ENCODE measurements at places on chromosomes 6 and 20.

DNA sequence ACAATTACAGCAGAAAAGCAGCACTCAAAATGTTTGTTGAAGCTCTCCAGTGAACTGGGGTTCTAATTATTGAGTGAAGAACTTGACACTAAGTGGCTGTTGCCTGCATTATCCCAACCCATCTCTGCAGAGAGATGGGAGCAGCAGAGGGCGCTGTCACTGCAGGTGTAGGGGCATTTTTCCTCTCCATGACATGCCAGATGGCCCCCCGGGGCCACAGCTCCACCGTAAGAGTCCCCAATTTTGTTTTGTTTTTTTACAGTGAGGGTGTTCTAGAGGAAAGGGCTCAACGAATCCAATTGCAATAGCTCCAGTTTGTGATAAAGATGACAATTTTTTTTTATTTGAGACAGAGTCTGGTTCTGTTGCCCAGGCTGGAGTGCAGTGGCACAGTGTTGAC lies 1.9 kb upstream of the FUCA2 start:
- DNase-seq: no peak

DNA sequence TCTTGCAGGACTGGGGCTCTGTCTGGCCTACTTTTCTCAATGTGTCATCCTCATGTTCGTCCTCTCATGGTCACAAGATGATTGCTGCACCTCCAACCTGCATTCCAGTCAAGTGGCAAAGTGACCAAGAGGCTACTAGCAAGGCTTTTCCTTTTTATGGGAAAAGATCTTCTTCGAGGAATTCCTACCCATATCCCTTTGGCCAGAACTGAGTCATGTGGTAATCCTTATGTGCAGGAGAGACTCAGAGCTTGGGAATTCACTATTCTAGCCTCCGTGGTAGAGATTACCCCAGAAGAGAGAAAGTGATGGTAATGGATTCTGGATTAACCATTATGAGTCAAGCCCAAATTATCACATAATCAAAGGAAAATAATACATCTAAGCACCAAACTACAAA lies 162.7 kb downstream of the KCNQ5 start:
- DNase-seq: no peak

DNA sequence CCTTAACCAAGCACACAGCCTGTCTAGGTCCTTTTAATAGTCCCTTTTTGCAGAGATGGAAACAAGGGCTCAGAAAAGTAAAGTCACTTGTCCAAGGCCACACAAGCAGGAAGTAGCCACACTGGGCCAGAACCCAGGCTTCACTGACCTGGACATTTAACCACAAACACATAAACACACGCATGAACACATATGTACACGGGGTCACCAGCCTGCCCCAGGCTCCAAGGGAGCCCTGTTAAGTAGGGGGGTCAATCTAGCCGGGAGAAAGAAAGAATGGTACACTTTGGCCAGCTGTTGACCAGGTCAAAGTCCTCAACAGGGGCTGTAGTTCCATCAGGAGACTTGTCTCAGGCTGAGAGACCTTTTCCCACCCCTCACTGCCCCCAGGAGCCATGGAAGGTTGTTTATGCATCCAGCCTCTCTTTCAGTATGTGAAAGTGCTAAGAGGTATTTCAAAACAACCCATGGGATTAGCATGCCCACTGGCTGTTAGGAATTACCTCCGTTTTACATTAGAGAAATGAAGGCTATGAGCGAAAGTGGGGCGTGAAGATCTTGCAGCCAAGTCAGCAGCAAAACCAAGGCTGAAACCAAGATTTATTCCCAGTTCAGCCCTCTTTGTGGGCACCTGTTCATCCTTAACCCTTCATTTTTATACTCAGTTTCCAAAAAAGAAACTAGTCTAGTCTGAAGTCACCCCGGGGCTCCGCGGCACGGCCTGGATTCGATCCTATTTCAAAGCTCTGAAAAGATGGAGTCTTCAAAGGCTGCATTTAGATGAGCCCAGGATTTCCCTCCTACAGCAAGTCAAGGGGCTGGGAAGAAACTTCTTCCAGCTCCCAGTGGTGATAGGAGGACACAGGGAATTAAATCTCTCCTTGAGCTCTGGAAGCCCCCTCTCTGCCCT lies 9.8 kb downstream of the SDC4 start:
- no peak for DNase-seq

DNA sequence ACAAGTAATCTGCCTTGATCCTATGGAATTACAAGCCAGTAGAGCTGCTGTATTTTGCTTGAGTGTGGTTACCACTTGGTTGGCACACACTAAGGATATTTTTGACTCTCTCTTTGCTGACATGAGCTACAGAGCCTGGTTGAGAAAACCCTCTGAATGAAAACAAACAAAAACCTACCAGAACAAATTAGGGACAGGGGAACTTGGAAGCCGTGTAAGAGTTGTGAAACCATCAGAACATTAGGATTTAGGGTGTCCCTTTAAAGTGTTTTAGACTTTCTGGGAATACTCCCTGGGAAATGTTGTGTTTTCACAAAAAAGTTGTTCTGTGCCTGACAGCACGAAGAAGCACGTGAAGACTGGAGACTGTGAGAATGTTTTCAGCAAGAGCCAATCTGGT lies 20.5 kb upstream of the PDE7B start:
- DNase-seq: no peak

- no peak for DNase-seq
These were observed 152.5 kb downstream of the MRPL14 start for GRCh38 chr6:43974643-43975230.

GRCh38 chr6:131451321-131452144 lies 121.5 kb upstream of the ARG1 start:
- DNase-seq: no peak

GRCh38 chr6:10886691-10887502 lies at the start of gene SYCP2L:
SYCP2L (plus strand) TSS chr6:10887052; CDS start chr6:10887127, 75 bp downstream.
- no peak for DNase-seq

- no peak for DNase-seq
These were observed 10.9 kb upstream of the MRGBP start for GRCh38 chr20:62785393-62785792.

DNA sequence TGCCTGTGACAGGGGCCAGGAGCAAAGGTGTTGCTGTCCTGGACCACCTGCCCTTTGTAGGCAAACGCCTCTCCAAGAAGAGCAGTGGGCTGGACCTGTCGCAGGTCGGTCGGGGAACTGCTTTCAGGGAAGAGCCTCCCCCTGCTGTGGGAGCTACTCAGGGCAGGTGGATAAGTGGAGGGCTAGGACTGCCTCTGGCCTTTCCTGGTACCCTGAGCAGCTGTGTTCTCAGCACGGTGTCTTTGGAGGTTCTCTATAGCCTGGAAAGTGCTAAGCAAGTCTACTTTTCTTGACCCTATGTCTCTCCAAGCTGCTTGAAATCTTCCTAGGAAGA lies 35.0 kb downstream of the BPIFB1 start:
- no peak for DNase-seq

DNA sequence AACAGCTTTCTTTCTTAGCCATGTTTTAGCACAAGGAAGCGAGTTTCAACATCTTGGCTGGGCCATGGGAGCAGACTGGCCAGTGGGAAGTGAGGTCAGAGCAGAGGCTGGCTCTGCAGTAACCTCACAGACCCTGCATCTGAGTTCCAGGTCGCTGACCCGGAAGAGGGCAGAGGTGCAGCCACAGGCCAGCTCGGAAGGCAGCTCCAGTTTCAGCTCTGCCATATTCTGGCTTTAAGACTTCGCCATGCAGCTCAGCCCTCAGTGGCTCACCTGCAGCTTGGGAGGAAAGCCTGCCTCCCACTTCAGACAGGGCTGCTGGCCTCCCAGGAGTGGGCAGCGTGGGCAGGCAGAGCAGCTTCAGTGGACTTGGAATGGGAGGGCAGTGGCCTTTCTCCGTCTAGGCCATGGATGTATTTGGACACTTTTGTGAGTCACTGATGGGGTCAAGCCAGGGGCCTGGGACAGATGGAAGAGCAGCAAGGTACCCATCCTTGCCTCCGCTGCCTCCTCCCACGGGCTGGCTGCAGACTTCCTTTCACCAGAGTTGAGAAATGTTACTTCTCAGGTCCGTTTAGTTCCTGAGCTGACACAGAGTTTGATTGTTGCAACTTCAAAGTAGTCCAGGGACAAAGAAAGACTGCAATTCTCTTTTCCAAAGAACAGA lies 18.5 kb downstream of the CST8 start:
- DNase-seq: no peak

DNA sequence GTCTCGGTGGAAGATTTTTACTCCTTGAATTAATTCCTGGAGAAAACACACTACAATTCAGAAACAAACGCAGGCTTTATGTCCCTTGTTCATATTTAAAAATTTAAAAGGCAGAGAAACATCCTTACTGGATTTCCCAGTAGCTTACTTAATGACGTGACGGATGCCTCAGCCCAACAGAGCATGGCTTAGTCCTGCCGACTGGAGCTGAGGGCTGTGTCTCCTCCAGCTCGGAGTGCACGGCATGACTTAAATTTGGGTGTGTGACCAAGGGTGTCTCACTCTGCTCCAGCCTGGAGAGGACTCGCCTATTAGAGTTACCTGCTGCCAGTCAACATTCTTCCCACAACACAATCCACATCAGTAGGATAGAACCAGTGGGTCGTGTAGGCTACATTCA lies 107.1 kb downstream of the PSMB1 start:
- DNase-seq: no peak

Measured in activated CD4-positive, CD25-positive, alpha-beta regulatory T cell (primary cell).